Stimulated activated CD8-positive, alpha-beta memory T cell treated with anti-CD3 and anti-CD28 coated beads, Interleukin-7, amount 100 ng/mL, for 1 hour (primary cell): ENCODE measurements at places on chromosomes 6 and 20.

DNA sequence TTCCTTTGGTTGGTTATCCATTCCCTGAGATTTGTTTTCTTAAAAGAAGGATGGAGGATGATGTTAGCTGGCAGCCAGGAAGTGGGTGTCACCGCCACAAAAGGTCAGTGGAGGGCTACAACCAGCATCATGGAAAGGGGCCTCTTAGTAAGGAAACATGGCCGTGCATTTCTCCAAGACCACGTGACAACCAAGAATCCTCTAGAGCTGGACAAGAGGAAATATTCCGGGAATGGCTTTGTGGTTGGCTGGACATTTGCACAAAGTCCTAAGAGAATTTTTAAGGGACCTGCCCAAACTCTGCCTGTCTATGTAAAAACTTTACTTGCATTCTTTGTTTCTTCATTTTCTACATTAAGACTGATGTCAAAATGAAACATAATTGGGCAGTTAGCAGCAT is 399.9 kb upstream of the MARCKS start:
- DNase-seq: no peak

GRCh38 chr20:21821358-21821757 is 115.9 kb downstream of the PAX1 start:
- no peak for DNase-seq

DNA sequence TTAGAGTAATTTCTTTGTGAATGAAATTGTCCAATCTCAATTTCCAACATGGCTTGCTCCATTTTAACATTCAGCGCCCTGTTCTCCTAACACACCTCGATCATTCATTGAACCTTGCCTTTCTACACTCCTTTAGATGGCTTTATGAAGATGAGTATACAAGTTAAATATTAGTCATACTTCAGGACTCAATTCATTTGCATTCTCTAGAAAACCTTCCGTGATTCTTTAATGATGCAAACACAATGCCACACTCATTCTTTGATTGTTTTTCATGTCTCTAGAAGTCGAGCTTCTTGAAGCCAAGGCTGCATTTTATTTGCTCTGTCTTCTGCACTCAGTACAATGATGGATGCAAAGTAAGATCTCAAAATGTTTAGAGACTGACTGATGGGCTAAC is 641.2 kb downstream of the DOK5 start:
- DNase-seq: no peak

DNA sequence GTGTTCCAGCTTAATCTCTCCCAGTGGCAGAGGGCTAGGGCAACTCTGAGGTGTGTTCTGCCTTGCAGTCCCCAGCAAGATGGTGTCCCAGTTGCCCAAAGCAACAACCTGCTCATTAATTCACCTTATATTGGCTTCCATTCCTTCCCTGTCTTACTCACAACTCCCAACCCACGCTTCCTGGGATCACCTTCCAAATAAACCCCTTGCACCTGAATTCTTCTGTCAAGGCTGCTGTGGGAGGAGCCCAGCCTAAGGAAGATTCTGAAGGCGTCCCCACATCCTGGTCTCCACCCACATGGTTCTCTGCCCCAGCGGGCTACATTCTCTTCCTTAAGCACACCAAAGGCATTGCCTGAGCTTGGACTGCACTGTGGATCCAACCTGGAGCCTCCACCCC is 116.6 kb upstream of the MAFB start:
- DNase-seq: no peak

GRCh38 chr6:13990796-13991195 is 66.0 kb downstream of the RNF182 start:
- no peak for DNase-seq

GRCh38 chr6:8441452-8441851 is 6.1 kb upstream of the SLC35B3 start:
- no peak for DNase-seq

DNA sequence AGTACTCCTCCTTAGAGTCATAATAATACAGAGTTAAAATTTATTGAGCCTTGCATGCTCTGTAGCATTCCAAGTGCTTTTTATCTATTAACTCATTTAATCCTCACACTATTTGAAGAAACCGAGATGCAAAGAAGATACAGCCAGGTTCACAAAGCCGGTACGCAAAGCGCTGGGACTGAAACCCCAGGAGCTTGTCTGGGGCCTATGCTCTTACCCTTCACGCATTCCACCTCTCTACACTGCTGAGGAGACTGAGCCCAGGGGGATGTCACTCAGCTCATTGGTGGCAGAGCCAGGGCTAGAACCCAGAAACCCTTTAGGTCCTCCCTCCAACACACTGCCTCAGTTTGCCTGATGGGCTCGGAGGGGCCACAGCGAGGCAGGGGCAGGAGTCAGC is 19.7 kb upstream of the MRPS18A start:
- DNase-seq: no peak

DNA sequence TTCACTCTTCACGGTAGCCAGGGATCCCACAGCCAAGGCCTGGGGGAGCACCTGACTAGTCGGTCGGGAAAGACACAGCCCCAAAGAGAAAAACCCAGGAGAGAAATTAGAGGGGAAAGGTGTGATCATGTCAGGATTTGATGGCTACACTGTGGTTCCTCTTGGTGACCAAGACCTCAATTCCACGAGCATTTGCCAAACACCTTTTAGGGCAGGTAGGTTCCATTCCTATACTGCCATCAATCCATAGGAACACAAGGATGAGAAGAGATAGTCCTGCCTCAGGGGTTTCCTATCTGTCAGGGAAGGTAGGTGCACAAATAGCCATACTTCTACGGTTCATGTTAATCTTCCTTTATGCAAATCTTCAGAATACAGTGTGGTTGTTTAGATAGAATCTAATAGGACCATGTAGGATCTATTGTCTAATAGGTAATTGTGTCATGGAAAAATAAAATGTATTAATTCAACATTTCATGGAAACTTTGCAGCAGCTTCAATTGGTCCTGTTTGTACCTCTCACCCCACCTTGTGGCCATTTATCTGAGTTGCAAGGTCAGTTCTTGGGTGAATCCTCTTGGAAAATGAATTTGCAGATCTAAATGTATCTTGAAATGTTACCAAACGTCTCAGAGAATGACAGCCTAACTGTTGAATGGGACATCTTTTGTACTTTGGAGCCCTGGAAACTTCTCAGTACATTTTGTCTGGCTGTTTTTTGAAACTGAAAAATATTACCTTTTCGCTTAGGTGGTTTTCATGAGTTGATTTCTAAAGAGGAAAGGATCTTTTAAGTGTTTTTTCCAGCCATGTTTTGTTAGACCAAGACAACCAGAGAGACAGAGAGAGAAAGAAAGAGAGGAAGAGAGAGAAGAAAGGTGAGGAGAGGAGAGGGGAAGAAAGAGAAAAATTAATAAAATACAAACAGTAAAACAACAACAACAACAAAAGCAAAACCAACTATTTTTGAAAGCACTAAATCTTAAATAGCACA is 33.7 kb upstream of the IYD start:
- DNase-seq: no peak

DNA sequence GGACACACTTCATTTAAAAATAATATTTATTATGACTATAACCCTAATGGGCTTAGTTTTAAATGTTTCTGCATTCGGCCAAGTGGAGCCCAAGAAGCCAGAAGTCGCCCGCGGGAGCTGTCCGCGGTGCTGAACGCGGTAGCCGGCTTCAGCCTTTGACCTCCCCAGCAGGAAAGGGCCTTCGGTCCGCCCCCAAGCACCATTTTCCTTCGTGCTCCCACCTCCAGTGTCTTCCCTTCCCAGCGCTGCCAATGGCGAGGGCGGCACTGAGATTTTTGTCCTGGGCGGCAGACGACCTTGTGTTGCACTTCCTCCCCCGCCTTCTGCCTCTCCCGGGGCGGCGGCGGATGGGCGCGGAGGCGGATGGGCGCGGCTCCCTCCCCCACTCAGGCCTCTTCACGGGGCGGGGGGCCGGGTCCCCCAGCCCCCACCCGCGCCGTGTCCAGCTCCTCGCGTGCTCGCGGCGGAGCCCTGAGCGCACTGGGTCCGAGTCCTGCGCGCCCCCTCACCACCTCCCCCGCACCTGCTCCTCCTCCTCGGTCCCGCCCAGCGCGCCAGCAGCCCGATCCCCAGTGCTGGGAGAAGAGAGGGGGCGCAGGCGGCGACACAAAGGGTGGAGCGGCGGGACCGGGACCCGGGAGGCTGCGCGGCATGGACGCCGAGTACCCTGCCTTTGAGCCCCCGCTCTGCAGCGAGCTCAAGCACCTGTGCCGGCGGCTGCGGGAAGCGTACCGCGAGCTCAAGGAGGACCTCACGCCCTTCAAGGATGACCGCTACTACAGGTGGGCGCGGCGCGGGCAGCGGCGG is 23.6 kb upstream of the TMEM181 start:
- peak; percentile 44 for DNase-seq

DNA sequence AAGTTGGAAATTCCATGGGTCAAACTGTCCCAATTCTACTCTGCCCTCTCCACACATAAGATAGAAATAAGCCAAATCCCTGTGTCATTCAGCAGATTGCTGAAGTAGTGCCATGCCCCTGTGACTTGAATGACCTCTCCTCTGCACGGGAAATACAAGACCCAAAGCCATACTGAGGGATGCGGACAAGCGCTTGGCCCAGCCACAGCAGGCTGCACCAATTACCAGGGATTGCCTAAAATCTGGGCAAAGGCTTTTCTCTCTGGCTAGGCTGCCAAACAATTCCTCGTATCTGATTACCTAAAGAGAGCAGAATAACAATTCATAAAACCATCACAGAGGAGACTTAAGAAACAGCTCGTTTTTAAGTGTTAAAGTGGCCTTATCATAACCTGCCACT is 421.8 kb upstream of the JARID2 start:
- no peak for DNase-seq

DNA sequence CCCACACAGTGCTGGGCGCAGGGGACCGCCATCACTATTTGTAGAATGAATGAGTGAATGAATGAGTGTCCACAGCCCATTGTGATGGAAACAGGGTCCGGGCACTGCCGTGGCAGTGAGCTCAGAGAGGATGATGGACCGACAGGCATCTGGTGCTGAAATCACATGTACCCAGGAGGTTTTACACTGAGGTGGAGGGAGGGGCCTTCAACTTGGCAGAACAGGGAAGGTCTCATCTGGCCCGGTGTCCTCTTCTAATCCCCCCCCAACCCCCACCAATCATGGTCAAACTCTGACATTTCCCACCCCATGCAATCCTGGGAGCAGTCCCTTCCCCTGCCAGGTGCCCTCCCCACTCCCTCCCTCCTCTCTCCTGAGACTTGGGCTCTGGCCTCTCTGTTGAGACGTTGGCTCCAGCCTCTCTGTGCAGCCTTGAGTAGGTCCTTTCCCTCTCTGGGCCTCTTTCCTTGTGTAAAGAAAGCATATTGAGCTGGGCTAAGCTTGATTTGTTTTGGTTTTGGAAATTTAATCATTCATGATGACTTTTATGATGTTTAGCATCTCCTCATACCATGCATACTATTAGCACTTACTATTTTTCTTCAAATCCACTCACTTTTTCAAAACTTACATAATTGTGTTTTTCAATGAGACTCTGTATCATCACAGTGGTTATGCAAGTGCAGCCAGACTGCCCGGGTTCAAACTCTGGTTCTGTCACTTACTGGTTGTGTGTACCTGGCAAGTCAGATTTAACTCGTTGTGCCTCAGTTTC is 10.8 kb downstream of the KIAA1755 start:
- no peak for DNase-seq

- peak; percentile 88 for DNase-seq
These were observed at the start of gene MRPS18B for GRCh38 chr6:30617565-30618269. MRPS18B (plus strand) TSS chr6:30617840; CDS start chr6:30617866, 26 bp downstream.

DNA sequence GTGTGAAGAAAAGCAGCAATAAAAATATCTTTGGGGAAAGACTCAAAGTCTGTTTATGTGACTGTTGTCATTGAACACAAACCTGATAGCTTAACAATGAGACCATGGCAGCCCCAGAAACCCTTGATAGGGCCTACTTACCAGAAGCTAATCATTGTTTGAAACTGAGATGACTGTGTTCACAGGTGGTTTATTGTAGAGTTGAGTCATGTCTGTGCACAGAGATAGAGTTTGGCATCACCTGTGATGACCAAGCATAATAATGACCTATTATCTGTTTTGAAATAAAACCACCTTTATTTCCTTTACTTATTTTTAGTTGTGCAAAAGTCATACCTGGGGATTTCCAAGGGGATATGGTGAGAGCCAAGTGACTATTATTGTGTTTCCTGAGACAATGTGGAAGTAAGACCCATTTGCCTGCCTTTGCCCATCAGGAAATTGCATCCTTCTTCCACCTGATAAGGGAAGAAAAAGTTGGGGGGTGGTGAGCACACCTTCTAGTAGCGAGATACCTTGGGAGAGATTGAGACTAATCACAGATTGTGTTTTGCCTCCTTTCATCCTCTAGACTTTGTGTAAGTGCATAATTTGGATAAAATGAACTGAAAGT is 456.9 kb upstream of the JAG1 start:
- no peak for DNase-seq

- no peak for DNase-seq
These were observed 30.9 kb downstream of the VEGFA start for GRCh38 chr6:43800746-43801494.

- no peak for DNase-seq
These were observed 251.9 kb downstream of the UST start for GRCh38 chr6:148998704-148999103.

GRCh38 chr6:46490425-46491200 is 636 bp downstream of the RCAN2 start:
- DNase-seq: no peak

DNA sequence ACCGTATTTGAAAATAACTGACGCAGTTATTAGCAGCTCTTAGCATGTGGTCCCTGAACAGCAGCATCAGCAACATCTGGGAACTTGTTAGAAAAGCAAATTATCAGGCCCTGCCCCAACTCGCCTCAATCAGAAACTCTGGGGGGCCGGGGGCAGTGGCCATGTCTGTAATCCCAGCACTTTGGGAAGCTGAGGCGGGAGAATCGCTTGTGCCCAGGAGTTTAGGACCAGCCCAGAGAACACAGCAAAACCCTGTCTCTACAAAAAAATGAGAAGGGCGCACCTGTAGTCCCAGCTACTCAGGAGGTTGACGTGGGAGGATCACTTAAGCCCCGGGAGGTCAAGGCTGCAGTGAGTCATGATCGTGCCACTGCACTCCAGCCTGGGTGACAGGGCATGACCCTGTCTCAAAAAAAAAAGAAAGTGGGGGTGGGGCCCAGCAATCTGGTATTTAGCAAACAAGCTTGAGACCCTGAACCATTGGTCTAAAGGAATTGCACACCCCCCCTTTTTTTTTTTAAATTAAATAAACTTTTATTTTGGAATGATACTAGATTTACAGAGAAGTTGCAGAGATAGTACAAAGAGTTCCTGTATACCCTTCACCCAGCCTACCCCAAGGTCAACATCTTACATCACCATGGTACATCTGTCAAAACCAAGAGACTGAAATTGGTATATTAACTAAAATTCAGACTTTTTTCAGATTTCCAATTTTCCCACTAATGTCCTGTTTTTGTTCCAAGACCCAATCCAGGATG is 6.7 kb downstream of the SRXN1 start:
- DNase-seq: no peak

GRCh38 chr6:52208612-52209011 is 22.4 kb downstream of the IL17A start:
- DNase-seq: no peak

DNA sequence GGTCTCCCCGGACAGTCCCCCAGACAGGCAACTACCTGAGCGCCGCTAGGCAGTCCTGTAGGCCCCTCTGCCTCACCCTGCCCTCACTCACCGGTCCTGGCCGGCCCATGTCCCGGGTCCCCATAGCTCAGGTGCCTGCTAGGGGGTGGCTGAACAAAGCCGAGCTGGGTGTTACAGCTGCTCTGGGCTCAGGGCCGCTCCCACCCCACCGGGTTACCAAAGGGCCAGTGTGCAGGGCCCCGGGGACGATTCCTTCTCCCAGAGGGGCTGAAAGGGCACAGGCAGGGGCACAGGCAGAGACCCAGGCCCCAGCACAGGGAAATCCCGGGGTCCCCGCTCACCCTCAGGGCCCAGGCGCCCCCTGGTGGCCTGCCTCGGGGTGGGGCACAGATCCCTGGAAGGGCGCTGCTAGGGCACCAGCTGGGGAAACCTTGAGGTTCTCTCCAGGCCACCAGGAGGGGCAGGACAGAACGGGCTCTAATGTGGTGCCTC is 118.4 kb downstream of the GRM4 start:
- peak; percentile 34 for DNase-seq
